ENCODE measurements at places on chromosomes 4 and X.

DNA sequence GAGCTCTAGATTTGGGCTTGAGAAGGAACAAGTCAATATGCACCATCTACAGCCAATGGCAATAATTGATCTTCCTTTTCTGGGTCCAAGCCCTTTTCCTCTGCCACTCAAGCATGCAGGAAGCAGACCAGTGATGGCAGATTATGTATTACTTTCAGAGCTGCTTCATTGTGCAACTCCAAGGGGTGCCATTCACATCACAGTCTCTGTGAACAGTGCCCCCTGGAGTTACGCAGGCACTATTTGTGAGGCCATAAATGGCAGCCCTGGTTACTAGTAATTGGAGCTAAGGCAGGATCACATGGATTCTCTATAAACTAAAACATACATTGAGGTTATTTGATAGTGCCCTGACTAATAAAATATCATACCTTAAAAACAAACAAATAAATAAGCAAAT is 313.4 kb upstream of the SLC7A11 start:
- DNase-seq: no peak
- no peaks in the 10 kb centered on the region for H3K4me1 ChIP-seq
- H3K27me3 ChIP-seq: no peaks in the 10 kb centered on the region
- H3K27ac ChIP-seq: no peak overlapping the region

- no peak for DNase-seq
- no peaks in the 10 kb centered on the region for H3K4me1 ChIP-seq
- H3K27ac ChIP-seq: no peak overlapping the region
- no peaks in the 10 kb centered on the region for H3K36me3 ChIP-seq
- no peak overlapping the region for H3K4me3 ChIP-seq
- peaks cover 2% of the 10 kb centered on the region for H3K27me3 ChIP-seq
Observed at GRCh38 chr4:70632028-70632427, 3.5 kb downstream of the ENAM start.

DNA sequence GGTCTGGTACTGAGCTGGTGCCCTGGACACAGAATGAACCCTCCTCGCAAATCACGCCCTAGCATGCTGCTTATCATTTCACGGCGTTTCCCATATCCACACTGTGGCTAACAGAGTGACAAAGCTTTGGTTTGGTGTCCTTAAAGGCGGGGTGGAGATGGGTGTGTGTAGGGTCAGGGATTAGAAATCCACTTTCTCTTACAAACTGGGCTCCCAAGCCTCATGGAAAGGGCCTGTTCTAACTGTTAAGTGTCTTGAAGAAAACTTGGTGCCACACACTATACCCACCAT is 735 bp upstream of the CHRDL1 start:
- H3K4me1 ChIP-seq: peaks cover 47% of the 10 kb centered on the region
- H3K27ac ChIP-seq: no peak overlapping the region
- H3K36me3 ChIP-seq: no peaks in the 10 kb centered on the region
- peaks cover 50% of the 10 kb centered on the region for H3K27me3 ChIP-seq

DNA sequence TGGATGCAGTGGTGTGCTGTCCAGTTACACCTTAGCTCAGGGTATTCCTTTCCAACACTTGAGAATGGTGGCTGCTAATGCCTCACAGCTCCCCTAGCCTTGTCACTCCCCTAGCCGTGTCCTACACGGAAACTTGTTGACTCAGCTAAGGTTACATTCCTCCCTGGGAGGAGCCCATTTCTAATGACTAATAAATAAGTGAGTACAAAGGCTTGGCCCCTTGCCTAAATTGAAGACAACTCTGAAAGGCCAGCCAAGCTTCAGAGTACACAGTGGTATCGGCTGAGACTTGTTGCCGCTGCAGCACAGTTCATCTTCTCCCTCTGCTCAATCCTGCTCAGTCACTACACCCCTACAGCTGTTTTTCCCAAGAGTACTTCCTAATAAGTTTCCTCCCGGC is 21.2 kb upstream of the SLC25A31 start:
- H3K27ac ChIP-seq: peak overlapping the region; percentile 94
- DNase-seq: no peak
- H3K4me3 ChIP-seq: no peak overlapping the region
- H3K4me1 ChIP-seq: peaks cover 6% of the 10 kb centered on the region
- H3K36me3 ChIP-seq: peaks cover 63% of the 10 kb centered on the region

GRCh38 chr4:15405018-15405417 is 22.8 kb upstream of the C1QTNF7 start:
- no peak overlapping the region for H3K4me3 ChIP-seq
- no peak overlapping the region for H3K27ac ChIP-seq
- no peak for DNase-seq
- peaks cover 7% of the 10 kb centered on the region for H3K27me3 ChIP-seq

DNA sequence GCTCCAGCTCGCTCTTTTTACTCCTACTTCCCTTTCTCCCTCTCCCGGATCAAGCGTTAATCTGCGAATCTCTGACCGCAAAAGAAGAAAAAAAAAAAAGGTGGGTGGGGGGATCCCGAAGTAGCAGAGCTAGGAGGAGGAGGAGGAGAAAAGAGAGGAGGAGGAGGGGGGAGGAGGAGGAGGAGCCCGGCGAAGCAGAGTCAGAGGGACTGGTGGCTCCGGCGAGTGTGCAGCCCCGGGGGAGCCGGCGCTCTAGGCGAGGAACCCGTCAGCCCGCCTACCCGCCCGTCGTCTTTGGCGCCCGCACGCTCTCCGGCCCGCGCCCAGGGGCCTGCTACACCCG is at the start of gene NHSL2:
NHSL2 (plus strand) TSS at position 203 of the 343 bp plus-strand sequence.
- H3K27ac ChIP-seq: no peak within 1 kb of the TSS
- no peaks in the 10 kb centered on the region for H3K36me3 ChIP-seq
- DNase-seq: no peak
- peaks cover 21% of the 10 kb centered on the region for H3K27me3 ChIP-seq
- peaks cover 68% of the 10 kb centered on the region for H3K4me1 ChIP-seq

- no peaks in the 10 kb centered on the region for H3K36me3 ChIP-seq
- no peak overlapping the region for H3K4me3 ChIP-seq
- no peak overlapping the region for H3K27ac ChIP-seq
Observed at GRCh38 chrX:67732864-67733263, 189.0 kb downstream of the AR start.

DNA sequence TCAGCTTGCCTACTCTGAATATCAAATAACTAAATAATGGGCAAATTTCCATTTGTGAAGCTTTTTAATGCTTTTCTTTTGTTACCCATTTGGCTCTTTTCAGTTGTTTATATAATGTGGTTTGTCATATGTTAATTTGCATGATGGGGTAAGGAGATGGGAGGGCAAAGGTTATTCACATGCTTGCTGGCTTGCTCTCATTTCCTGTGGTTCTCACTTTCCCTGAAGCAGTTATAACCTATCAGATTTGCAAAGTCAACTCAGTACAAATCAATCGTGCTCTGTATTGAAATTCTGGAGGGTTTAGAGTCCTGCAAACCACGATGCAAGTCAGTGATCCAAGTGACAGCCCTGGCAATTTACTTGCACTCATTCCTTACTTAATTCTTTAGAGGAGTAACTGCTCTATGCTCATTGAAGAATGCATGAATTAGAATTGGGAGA is 711.2 kb downstream of the ADGRL3 start:
- DNase-seq: no peak
- peaks cover 7% of the 10 kb centered on the region for H3K4me1 ChIP-seq
- H3K4me3 ChIP-seq: no peak overlapping the region

DNA sequence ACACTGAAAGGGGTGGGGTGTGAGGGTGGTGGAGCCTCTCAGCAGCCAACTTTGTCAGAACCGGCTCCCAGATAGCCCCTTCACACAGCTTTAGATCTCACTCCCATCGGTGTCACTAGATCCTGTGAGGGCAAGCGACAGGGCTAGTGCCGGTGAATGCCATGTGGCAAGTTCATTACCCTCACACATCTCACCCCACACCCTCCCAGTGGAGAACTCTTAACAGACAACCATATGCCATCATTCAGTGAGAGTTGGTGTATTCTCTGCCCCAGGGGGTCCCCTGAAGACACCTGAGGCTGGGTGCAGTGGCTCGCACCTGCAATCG is 15.3 kb downstream of the SEPTIN6 start:
- H3K4me1 ChIP-seq: peaks cover 56% of the 10 kb centered on the region
- H3K36me3 ChIP-seq: peaks cover 35% of the 10 kb centered on the region
- no peak for DNase-seq
- H3K27me3 ChIP-seq: no peaks in the 10 kb centered on the region
- H3K4me3 ChIP-seq: no peak overlapping the region
- no peak overlapping the region for H3K27ac ChIP-seq

DNA sequence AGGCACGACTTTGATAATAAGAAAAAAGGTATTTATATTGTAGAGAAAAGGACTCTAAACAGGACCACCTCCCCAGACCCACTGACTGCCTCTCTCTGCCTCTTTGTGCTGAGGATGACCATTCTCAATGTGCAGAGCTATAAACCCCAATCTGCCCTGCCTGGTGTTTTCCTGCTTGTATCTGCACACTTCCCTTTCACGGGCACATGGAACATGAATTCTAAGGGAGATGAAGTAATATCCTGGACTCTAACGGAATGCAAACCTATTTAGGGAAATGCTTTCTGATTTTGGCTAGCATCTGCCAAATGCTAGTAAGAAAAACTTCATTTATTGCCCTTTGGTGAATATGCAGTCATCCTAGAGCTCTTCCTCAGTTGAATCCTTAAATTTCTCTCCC is 2.4 kb downstream of the DIPK2B start:
- H3K27ac ChIP-seq: no peak overlapping the region
- H3K4me1 ChIP-seq: no peaks in the 10 kb centered on the region
- H3K4me3 ChIP-seq: no peak overlapping the region
- H3K27me3 ChIP-seq: peaks cover 7% of the 10 kb centered on the region
- no peak for DNase-seq
- H3K36me3 ChIP-seq: no peaks in the 10 kb centered on the region

DNA sequence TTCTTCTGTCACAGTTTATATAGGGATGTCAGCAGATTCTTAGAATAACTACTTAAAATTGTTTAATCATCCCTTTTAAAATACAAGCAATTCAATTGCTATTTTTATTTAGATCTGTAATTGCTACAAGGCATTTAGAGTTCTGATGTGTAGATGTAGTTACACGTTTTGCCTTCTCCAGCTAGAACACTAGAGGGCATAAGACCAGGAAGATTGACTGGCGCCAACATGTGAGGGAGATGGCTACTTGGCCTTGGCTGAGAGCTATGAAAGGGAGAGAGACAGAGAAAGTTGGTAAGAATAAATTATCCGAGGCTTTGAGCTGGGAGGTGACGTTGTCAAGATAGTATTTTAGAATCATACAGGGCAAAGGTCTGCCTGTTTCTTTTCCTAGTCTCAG is 563.7 kb upstream of the PRKX start:
- no peaks in the 10 kb centered on the region for H3K36me3 ChIP-seq
- no peaks in the 10 kb centered on the region for H3K4me1 ChIP-seq
- H3K27ac ChIP-seq: no peak overlapping the region

- no peak overlapping the region for H3K27ac ChIP-seq
- DNase-seq: no peak
- no peak overlapping the region for H3K4me3 ChIP-seq
- H3K4me1 ChIP-seq: no peaks in the 10 kb centered on the region
Observed at GRCh38 chr4:83125738-83126141, 11.2 kb upstream of the PLAC8 start.

DNA sequence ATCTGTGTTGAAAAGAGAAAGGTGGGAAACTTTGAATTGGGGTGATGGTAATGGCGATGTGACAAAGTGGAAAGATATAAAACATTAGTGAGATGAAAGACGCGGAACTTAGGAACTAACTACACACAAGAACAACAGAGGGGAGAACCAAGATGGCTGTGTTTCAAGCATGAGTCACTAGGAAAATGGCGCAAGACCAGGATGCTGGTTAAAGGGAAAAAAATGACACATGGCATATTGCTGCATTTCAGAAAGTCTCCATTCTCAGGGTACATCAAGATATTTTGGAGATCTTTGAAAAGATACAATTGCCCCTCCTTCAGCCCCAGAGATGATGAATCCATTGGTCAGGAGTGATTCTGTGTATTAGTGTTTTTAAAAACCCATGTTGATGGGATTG is 164.4 kb downstream of the FBXO8 start:
- no peak overlapping the region for H3K27ac ChIP-seq
- peaks cover 72% of the 10 kb centered on the region for H3K27me3 ChIP-seq
- peaks cover 20% of the 10 kb centered on the region for H3K4me1 ChIP-seq
- no peaks in the 10 kb centered on the region for H3K36me3 ChIP-seq

GRCh38 chr4:184441461-184442313 is 32.7 kb downstream of the IRF2 start:
- no peak for DNase-seq
- H3K27me3 ChIP-seq: no peaks in the 10 kb centered on the region
- no peak overlapping the region for H3K4me3 ChIP-seq
- H3K27ac ChIP-seq: no peak overlapping the region
- no peaks in the 10 kb centered on the region for H3K36me3 ChIP-seq
- H3K4me1 ChIP-seq: peaks cover 57% of the 10 kb centered on the region

GRCh38 chrX:97189668-97190067 is 306.0 kb downstream of the RPA4 start:
- H3K4me3 ChIP-seq: no peak overlapping the region
- no peaks in the 10 kb centered on the region for H3K4me1 ChIP-seq
- H3K27me3 ChIP-seq: no peaks in the 10 kb centered on the region
- H3K36me3 ChIP-seq: no peaks in the 10 kb centered on the region
- H3K27ac ChIP-seq: no peak overlapping the region

- DNase-seq: no peak
- H3K4me1 ChIP-seq: no peaks in the 10 kb centered on the region
- H3K27ac ChIP-seq: no peak overlapping the region
- no peaks in the 10 kb centered on the region for H3K27me3 ChIP-seq
- H3K4me3 ChIP-seq: no peak overlapping the region
- H3K36me3 ChIP-seq: peaks cover 38% of the 10 kb centered on the region
Observed at GRCh38 chr4:122360754-122361153, 18.1 kb upstream of the ADAD1 start.

- peaks cover 4% of the 10 kb centered on the region for H3K36me3 ChIP-seq
- H3K27me3 ChIP-seq: no peaks in the 10 kb centered on the region
- H3K27ac ChIP-seq: no peak overlapping the region
- no peak for DNase-seq
Observed at GRCh38 chr4:118390121-118390520, 37.3 kb upstream of the PRSS12 start.

DNA sequence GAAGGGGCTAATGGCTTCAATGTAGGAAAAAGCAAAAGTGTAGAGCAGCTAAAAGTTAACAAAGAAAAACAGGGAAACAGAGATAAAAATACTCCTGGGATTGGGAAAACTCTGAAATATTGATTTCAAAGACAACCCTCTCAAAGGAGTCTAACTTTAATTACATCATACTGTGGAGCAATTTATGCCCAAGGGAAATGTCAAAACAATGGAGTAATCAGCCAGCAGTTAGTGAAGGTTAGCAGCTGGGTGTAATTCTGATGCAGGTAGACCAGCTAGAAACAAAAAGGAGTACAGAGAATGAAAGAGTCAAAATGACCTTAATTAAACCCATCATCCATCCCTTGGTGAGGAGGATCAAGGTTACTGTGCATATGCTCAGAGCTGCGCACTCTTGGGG is 169.0 kb downstream of the ADAM29 start:
- no peaks in the 10 kb centered on the region for H3K36me3 ChIP-seq
- no peaks in the 10 kb centered on the region for H3K4me1 ChIP-seq
- peaks cover 4% of the 10 kb centered on the region for H3K27me3 ChIP-seq
- no peak overlapping the region for H3K4me3 ChIP-seq
- H3K27ac ChIP-seq: no peak overlapping the region
